Activated CD4-positive, alpha-beta T cell treated with anti-CD3 and anti-CD28 coated beads, Interleukin-2, amount 10 ng/mL, durations not matched to agents 24 days and 14 days (primary cell): ENCODE measurements at places on chromosomes 2 and 18. TPM values are rescaled to one million over a fixed set of nuclear protein-coding genes. Genes with fewer than 3 reads are reported as not detected.

- no peak for DNase-seq
- no peak overlapping the region for H3K27ac ChIP-seq
- no peaks in the 10 kb centered on the region for H3K27me3 ChIP-seq
- no peak overlapping the region for H3K4me3 ChIP-seq
- no peaks in the 10 kb centered on the region for H3K4me1 ChIP-seq
These were observed 335.2 kb downstream of the NUP35 start for GRCh38 chr2:183459466-183459865.

- H3K27ac ChIP-seq, result peak overlapping the region; percentile 94
- peak overlapping the region; percentile 77 for H3K4me3 ChIP-seq
- H3K27me3 ChIP-seq, result peaks cover 2% of the 10 kb centered on the region
- DNase-seq, result peak; percentile 91
These were observed 49.8 kb downstream of the FBLN7 start for GRCh38 chr2:112187805-112188596.

DNA sequence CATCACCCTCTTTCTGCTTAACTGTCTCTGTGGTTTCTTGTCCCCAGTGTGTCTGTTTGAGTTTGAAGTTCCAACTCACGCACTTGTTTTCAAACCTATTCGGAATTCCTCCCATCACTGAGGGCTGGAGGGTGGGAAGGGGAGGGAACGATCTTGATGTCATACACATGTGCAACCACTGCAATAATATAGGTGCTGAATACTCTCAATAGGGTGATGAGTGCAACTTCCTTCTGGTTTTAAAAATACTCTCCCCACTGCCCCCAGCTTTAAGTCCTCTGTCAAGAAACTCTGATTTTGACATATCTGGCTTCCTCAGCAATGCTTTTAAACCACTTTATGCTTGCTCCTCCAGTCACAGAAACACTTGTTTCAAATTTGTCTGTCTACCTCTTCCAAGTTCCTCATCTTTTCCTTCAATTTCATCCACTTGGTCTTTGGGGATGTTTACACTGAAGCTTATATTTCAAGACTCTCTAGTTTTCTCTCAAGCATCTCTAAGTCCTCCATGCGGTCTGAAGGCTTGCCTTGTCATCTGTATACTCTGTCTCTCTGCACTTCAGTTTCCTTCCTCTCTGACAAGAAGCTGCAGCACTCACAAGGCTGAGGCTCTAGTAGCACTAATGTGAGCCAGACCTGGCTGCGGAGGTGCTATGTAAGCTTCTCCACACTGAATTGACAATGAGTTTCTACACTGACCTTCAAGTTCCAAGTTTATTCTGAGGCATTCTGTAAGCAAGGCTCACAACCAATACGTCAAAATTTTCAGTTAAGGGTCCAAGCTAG, 422.3 kb downstream of the ZEB2 start:
- no peaks in the 10 kb centered on the region for H3K27me3 ChIP-seq
- no peak for DNase-seq
- H3K36me3 ChIP-seq, result peaks cover 2% of the 10 kb centered on the region
- H3K4me1 ChIP-seq, result no peaks in the 10 kb centered on the region
- no peak overlapping the region for H3K27ac ChIP-seq
- no peak overlapping the region for H3K4me3 ChIP-seq

- H3K4me1 ChIP-seq, result no peaks in the 10 kb centered on the region
- no peaks in the 10 kb centered on the region for H3K27me3 ChIP-seq
- no peaks in the 10 kb centered on the region for H3K36me3 ChIP-seq
- DNase-seq, result no peak
These were observed 354.4 kb downstream of the MYCN start for GRCh38 chr2:16294791-16295190.

GRCh38 chr18:4101009-4101408, 354.1 kb downstream of the DLGAP1 start:
- no peak overlapping the region for H3K27ac ChIP-seq
- no peaks in the 10 kb centered on the region for H3K27me3 ChIP-seq
- DNase-seq, result no peak
- no peak overlapping the region for H3K4me3 ChIP-seq

The PARD3B gene
- 0.12 and 0.50 TPM in 2 replicates for total RNA-seq
